Right cardiac atrium (tissue), 5 donors: ENCODE measurements at places on chromosomes 4 and X. TPM values are rescaled to one million over a fixed set of nuclear protein-coding genes. Genes with fewer than 3 reads are reported as not detected.

PNMA3 gene
- total RNA-seq: 3.1 TPM

- DNase-seq: no peak
These were observed 24.9 kb upstream of the SGMS2 start for GRCh38 chr4:107799669-107800450.

DNA sequence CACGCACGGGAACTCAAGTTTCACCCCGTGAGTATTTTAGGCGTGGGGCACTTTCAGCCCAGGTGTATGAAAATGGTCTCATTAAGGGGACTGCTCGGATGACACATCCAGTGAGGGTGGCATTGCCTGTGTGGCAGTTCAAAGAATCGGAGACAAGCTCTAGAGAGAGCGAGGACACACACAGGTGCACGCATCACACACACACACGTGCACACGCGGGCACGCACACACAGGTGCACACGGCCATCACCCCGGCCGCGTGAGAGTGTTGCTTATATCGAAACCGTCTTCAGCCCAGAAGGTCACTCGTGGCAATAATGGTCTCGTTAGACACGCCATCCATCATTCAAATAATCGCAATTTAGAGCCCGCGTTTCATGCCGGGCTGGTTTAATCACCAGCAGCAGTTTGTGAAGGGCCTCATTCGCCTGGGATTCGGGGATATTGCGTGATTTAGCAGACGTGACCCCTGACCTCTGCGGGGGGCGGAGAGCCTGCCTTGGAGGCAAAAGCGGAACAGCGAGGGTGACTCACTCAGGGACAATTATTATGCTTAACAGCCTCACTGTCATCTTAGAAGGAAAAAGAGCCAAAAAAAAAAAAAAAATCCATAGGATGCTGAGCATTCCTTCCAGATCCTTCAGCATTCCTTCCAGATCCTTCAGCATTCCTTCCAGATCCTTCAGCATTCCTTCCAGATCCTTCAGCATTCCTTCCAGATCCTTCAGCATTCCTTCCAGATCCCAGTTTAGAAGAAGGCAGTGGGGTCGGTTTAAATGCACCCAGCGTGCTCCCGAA is 89.4 kb upstream of the PPP2R3B start:
- no peak for DNase-seq

TGIF2LX gene
- not detected for total RNA-seq

DNA sequence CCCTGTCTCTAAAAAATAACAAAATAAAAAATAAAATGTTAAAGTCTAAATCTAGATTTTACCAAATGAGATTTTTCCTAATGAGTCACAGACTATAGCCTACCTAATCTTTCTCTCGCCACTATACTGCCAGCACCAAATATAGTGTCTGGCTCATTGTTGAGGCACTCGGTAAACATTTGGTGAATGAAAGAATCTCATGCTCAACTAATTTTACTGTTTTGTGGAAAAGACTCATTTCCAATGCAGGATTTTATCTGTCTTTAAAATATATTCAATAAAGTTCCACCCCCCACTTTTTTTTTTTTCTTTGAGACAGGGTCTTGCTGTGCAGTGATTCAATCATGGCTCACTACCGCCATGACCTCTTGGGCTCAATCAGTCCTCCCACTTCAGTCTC is 71.5 kb downstream of the PLS3 start:
- no peak for DNase-seq

DNA sequence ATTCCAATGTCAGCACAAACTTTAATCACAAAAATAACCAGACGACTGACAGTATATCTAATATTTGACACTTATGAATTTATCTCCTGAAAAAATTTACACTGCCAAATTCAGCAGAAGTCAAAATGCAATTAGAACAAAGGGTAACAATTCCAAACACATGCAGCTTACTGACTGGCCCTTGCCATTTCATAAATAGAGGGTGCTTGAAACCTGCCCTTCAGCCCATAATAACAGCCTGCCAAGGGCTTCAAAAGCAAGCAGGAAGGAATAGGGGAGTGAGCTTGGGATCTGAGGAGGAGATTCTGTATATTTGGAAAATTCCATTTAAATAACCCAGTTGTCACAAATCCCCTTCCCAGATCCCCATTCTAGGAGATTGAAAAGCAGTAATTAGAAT is 66.1 kb upstream of the IQCM start:
- DNase-seq: no peak

- DNase-seq: no peak
These were observed 53.5 kb upstream of the FGF13 start for GRCh38 chrX:138765051-138765450.

DNA sequence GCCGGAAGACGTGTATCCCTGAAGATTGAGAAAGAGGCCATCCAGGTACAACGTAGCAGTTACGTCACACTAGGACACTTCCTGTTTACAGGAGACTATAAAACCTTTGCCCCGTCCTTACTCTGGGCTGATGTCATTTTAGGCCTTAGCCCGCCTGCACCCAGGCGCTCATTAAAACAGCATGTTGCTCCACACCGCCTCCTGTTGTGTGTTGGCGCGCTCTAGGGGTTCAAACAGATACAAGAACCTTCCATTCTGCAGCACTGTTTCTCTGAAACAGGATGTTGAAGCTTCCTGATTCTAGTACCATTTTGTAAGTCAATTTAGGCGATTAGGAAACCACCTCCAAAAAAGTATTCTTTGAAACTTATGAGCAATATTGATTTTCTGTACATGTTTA is 722.1 kb downstream of the PCDH7 start:
- no peak for DNase-seq

- no peak for DNase-seq
These were observed 170.3 kb upstream of the PUDP start for GRCh38 chrX:7318241-7318640.

CPLX1 gene
- total RNA-seq: 3.5 TPM

DNA sequence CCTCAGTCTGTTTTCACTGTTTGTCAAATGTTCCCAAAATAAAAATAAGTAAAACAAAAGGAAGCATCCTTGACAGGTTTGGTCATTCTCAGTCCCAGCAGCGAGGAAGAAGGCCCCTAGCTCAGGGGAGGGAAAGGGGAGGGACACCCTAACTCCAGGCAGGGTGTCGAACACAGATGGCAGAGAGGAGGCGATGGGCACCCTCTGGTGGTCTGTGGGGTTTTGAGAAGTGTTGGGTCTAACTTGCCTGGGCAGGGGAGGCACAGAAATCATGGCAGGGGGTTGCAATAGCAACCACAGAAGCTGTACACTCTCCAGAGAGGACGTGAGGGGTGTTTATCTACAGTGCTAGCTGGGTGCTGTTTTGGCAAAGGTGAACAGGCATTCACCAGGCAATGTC is 229.8 kb upstream of the SFRP2 start:
- no peak for DNase-seq

PKD2 gene
- 17.5 TPM for total RNA-seq

DNA sequence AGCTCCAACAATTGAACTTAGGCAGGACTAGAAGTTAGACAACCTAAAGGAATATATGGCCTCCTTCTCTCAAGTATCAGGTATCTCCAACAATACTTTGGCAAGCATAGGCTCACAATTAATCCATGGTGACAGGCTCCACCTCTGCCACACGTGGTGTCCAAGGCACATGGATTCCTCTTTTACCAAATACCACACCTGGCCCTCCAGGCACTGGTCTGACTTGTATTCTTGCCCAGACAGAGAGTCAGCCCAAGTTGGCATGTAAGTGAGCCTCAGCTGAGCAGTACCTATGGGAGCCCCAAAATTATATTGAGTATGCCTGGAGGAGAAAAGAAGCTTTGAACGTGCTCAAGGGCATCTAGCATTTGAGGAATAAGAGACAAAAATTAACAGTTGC is 19.6 kb downstream of the SRPX2 start:
- no peak for DNase-seq

ZNF630 gene
- total RNA-seq: 2.9 TPM

GRCh38 chr4:145498430-145498829 is 16.8 kb downstream of the SMAD1 start:
- no peak for DNase-seq

- peak; percentile 80 for DNase-seq
These were observed at the start of gene UCHL1 for GRCh38 chr4:41256740-41257256. UCHL1 (plus strand) TSS chr4:41256928; CDS start chr4:41256977, 49 bp downstream.
